ENCODE measurements at places on chromosomes 3 and 15. TPM values are rescaled to one million over a fixed set of nuclear protein-coding genes. Genes with fewer than 3 reads are reported as not detected.

The ZNF80 gene
- total RNA-seq: 1.1 TPM

The ZNF197 gene
- total RNA-seq: 18.4 TPM

The PLSCR2 gene
- total RNA-seq: 0.76 TPM

The GOLGA8G gene
- not detected for total RNA-seq

The RAD51 gene
- 1.7 TPM for total RNA-seq

The ANKUB1 gene
- total RNA-seq: not detected

The GOLGA6L9 gene
- 3.9 TPM for total RNA-seq

The GRM2 gene
- 1.9 TPM for total RNA-seq

DNA sequence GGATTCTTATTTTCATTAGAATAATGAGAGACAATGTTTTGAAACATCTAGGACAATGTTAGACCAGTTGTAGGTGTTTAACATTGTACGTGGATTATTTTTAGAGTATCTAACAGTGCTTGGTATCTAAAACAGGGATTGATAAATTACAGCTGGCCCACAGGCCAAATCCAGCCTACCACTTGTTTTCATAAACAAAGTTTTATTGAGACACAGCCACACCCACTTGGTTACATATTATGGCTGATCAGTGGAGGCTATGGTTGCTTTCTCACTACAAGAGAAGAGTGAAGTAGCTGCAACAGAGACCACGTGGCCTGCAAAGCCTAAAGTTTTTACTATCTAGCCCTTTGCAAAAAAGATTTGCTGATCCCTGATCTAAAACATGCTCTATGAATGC is 223.1 kb upstream of the CTNNB1 start:
- H3K27ac ChIP-seq: no peak overlapping the region
- no peaks in the 10 kb centered on the region for H3K4me1 ChIP-seq
- H3K27me3 ChIP-seq: no peaks in the 10 kb centered on the region
- no peak for DNase-seq
- H3K4me3 ChIP-seq: no peak overlapping the region

DNA sequence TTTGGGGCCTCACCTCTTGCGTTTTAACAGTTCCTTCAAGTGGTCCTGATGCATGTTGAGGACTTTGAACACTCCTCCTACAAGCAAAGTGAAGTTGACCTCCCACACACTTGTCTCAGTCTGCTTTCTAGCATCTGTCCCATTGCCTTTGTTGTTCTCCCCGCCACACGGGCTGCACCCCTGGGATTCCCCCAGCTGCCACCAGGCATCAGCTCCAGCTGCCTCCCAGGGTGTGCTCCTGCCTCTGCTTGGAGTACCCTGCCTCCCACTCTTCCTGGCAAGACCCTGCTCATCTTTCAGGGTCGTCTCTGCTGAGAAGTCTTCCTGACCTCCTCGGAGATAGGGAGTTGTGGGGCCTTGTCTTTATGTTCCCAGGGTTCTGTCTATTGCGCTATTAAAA is 52.2 kb downstream of the IGF1R start:
- no peaks in the 10 kb centered on the region for H3K27me3 ChIP-seq
- DNase-seq: no peak
- peaks cover 4% of the 10 kb centered on the region for H3K4me1 ChIP-seq

DNA sequence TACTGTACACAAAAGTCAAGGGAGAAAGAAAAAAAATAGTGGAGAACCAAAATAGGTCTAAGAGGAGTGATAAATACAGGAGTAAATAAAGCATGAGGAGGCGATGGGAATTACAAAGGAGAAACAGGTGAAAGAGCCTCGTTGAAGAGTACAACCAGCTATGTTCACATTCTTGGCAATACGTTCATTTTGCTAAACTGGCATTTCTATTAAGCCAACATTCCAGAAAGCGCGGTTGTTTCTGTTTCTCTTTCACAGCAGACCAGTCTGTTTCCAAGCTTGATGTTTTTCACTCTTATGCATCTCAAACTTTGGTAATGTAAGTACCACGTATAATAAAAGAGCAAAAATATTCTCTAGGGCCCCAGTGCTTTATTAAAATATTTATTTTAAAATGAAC is 74.5 kb downstream of the NSUN3 start:
- no peak overlapping the region for H3K4me3 ChIP-seq
- DNase-seq: no peak
- H3K36me3 ChIP-seq: no peaks in the 10 kb centered on the region
- H3K27ac ChIP-seq: no peak overlapping the region
- no peaks in the 10 kb centered on the region for H3K27me3 ChIP-seq

- no peaks in the 10 kb centered on the region for H3K27me3 ChIP-seq
- no peak overlapping the region for H3K27ac ChIP-seq
- DNase-seq: no peak
- no peak overlapping the region for H3K4me3 ChIP-seq
- no peaks in the 10 kb centered on the region for H3K4me1 ChIP-seq
- no peaks in the 10 kb centered on the region for H3K36me3 ChIP-seq
Measured at GRCh38 chr3:148823026-148823425, 4.6 kb upstream of the CPB1 start.

GRCh38 chr15:79054350-79054749 is 36.2 kb downstream of the RASGRF1 start:
- H3K4me1 ChIP-seq: no peaks in the 10 kb centered on the region
- DNase-seq: no peak
- no peaks in the 10 kb centered on the region for H3K27me3 ChIP-seq
- no peak overlapping the region for H3K27ac ChIP-seq

- no peak overlapping the region for H3K27ac ChIP-seq
- H3K36me3 ChIP-seq: peaks cover 7% of the 10 kb centered on the region
- H3K4me1 ChIP-seq: peaks cover 19% of the 10 kb centered on the region
- no peak for DNase-seq
Measured at GRCh38 chr3:52879090-52879489, 18.3 kb downstream of the STIMATE start.

GRCh38 chr3:9986230-9986725 is 363 bp downstream of the EMC3 start:
- peaks cover 31% of the 10 kb centered on the region for H3K4me1 ChIP-seq
- H3K4me3 ChIP-seq: peak overlapping the region; percentile 91

DNA sequence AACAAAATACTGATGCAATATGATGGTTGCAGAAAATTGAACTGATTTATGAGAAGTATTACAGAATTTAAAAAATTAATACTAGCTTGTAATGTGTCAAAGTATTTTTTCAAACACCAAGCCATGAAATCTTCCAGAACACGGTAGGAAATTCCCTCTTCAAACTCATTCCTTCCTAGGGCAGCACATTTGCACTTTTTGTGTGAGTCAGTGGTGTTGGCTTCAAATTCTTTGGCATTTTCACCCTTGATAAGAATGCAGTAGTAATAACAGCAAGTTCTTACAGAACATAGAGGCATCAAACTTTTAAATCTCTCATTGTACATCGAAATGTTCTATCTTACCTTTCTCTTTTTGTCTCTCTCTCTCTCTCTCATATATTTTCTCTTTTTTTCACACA is 191.8 kb downstream of the CGGBP1 start:
- no peak for DNase-seq
- H3K4me1 ChIP-seq: no peaks in the 10 kb centered on the region
- H3K27me3 ChIP-seq: no peaks in the 10 kb centered on the region

GRCh38 chr15:71199384-71200351 is 84.4 kb downstream of the THSD4 start:
- H3K4me3 ChIP-seq: no peak overlapping the region
- H3K27ac ChIP-seq: no peak overlapping the region
- H3K27me3 ChIP-seq: no peaks in the 10 kb centered on the region
- DNase-seq: no peak
- no peaks in the 10 kb centered on the region for H3K4me1 ChIP-seq

DNA sequence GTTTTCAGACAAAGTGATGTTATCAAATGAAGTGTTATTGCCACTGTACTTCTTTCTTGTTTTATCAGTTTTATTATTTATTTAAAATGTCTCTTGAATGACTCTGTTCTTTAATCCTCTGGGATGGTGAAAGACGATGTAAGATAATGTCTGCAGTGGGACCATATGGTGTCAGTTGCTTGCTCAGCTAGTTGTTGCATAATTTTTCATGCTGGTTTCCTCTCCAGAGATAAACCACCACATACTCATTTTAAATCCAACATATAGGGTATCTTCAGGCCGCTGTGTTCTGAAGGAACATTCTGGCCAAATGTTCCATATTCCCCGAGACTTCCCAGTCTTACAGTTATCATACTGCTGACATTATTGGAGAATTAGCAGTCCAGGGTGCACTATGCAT is 75.9 kb downstream of the GABRG3 start:
- H3K4me3 ChIP-seq: no peak overlapping the region
- DNase-seq: no peak
- no peaks in the 10 kb centered on the region for H3K4me1 ChIP-seq
- no peaks in the 10 kb centered on the region for H3K36me3 ChIP-seq
- H3K27ac ChIP-seq: no peak overlapping the region
- no peaks in the 10 kb centered on the region for H3K27me3 ChIP-seq

DNA sequence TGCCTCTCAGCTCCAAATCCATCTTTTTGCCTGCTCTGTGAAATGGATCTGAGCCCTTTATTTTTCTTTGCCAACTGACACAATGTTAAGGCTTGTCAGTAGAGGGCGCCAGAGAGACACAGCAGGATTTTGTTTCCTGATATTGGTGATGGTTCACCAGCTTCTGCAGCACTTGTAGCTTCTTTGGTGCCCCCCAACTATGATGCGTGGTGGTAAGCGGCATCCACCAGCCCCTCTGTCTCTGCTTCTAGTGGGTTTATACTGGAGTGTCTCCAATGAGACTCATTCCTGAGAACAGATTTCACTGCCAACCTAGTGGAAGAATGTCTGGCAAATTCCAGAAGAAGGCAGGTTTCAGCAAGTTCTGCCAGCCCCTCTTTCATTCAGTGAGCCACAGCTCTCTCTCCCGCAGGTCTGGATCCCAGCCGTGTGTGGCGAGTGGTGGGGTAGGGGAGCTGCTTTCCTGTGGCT is 471.9 kb upstream of the FRG2C start:
- DNase-seq: peak; percentile 31
- H3K4me1 ChIP-seq: no peaks in the 10 kb centered on the region
- H3K27ac ChIP-seq: no peak overlapping the region

DNA sequence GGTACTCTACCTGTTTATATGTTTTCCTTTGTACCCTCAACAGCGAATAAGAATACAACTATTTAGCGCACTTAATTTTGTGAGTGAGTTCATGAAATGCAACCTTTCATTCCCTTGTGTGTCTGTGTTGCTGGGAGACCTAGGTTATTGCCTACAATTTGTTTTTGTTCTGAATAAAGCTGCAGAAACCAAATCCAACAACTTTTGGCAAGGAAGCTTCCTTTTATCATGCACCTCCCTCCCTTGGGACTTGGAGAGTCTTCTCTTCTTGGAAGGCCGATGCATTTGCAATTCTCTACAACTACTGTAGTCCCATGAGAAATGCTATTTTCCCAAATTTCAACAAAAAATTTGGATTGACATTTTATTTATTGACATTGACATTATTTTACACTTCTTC is 1002.4 kb upstream of the CADM2 start:
- no peak overlapping the region for H3K4me3 ChIP-seq
- no peaks in the 10 kb centered on the region for H3K36me3 ChIP-seq
- H3K27me3 ChIP-seq: no peaks in the 10 kb centered on the region
- no peak overlapping the region for H3K27ac ChIP-seq
- no peaks in the 10 kb centered on the region for H3K4me1 ChIP-seq

DNA sequence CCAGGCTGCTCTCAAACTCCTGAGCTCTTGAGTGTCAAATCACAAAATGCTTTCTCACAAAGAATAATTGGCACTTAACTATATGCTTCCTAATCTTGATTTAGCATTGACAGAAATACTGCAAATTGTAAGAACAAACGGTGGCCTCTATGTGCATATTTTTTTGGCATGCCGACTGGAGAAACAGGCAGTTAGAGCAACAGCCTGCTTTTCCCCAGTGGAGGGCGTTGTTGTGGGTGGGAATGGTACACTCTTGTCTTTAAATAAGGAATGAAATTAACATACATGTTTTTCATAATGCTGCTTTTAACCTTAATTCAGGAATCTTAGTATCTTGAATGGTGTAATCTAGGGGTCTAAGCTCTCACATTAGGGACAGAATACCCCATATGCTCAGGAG is 31.1 kb upstream of the SV2B start:
- no peaks in the 10 kb centered on the region for H3K36me3 ChIP-seq
- no peak overlapping the region for H3K4me3 ChIP-seq
- H3K27me3 ChIP-seq: peaks cover 5% of the 10 kb centered on the region
